ENCODE measurements at places on chromosomes 6 and 20.

- DNase-seq = no peak
These were observed 11.5 kb upstream of the MUC22 start for GRCh38 chr6:30998785-30999184.

GRCh38 chr20:7585126-7585679 is 355.1 kb downstream of the HAO1 start:
- no peak for DNase-seq

GRCh38 chr6:80547827-80548226 is 441.4 kb downstream of the BCKDHB start:
- DNase-seq = no peak

DNA sequence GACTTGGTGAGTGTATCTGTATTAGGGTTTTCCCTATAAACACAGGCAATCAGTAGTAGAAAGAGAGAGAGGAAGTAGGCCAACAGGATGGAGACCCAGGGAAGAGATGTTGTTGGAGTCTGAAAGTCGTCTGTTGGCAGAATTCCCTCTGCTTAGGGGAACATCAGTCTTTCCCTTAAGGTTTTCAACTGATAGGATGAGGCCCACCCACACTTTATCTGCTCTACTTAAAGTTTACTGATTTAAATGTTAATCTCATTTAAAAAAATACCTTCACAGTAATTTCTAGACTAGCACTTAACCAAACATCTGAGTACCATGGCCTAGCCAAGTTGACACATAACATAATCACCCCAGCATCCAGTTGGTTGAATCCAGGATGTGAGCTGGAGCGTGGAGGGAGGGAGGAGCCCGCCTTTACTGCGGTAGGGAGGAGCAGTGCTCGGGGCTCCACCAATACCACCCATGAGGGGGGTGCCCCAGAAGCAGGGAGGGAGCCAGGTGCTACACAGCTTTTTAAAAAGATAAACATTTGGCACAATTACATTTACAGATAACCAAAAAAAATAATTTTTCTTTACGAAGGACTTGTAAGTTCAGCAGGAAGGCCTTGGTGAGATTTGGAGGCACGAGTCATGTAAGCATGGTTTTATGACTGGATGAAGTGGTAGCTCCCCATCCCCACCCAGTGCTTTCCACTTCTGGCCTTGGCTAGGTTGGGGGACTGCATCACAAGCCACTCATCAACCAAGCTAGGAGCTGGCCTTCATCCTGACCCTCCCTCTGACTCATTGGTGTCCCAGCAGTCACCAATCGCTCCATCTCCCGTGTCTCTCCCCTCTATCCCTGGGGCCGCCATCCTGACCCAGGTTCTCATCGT is 18.4 kb upstream of the SNX9 start:
- DNase-seq = no peak

- DNase-seq = no peak
These were observed 314.5 kb downstream of the EYA4 start for GRCh38 chr6:133555685-133556084.

DNA sequence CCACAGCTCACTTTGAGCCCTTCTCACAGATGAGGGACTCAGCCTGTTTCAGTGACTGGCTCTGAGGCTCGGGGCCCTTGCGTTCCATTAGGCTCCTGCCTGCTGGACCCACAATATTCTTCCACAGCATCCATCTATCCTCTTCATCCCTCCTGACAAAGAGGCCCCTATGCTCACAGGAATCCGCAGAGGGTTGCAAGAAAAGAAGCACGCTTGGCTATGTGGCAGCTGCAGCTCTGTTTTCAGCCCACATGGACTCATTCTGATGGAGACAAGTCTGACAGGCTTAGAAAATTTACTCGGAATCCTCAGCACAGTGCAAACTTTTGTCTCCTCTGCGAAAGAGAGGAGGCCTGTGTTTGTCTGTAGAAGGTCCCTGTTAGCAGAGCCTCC is 207.5 kb downstream of the SYNDIG1 start:
- no peak for DNase-seq

GRCh38 chr6:32116674-32117073 is 7.5 kb upstream of the TNXB start:
- DNase-seq = peak; percentile 16

GRCh38 chr6:130070792-130071191 is 52.4 kb downstream of the L3MBTL3 start:
- no peak for DNase-seq

GRCh38 chr6:147244832-147245231 is 40.6 kb downstream of the STXBP5 start:
- no peak for DNase-seq

- DNase-seq = no peak
These were observed 65.8 kb downstream of the SYTL3 start for GRCh38 chr6:158715330-158716311.

DNA sequence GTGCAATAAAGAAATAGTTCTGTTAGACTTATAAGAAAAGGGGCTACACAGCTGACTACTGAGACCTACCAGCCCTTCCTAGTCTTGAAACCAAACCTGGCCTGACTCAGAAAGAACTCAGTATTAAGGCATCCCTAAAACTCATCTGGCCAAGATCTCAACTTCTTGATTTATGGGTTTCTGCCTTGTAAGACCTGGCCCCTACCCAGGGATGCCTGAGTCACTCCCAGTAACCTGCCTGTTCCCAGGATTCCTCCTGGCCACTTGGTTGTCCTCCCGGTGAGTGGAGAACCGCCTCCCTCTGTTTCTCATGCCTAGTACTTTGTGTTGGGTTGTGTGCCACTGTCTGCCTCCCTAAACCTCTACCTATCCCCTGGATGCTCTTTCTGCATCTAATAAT is 189.4 kb upstream of the PREP start:
- DNase-seq = no peak

GRCh38 chr6:8481727-8482126 is 46.4 kb upstream of the SLC35B3 start:
- DNase-seq = no peak

- no peak for DNase-seq
These were observed 436 bp downstream of the CAGE1 start for GRCh38 chr6:7389162-7389450.

DNA sequence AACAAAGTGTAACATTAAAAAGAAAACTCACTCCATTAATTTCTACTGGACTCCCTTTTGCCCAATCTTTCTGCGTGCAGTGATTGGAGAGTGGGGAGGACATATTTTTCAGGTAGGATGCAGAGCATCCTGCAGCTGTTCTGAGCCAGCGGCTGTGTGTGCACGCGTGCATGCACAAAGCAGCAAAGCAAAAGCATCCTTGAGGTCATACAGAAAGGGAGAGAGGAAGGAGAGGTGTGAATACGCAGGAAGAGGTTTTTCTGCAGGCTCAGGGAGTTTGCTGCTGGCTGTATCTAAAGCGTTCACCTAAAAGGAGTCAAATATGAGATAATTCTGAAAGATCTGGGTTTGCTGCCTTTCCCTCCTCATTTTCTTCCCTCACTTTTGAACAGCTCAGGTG is 108.4 kb downstream of the HUS1B start:
- no peak for DNase-seq

- DNase-seq = no peak
These were observed 24.3 kb downstream of the RBL1 start for GRCh38 chr20:37071481-37071911.

DNA sequence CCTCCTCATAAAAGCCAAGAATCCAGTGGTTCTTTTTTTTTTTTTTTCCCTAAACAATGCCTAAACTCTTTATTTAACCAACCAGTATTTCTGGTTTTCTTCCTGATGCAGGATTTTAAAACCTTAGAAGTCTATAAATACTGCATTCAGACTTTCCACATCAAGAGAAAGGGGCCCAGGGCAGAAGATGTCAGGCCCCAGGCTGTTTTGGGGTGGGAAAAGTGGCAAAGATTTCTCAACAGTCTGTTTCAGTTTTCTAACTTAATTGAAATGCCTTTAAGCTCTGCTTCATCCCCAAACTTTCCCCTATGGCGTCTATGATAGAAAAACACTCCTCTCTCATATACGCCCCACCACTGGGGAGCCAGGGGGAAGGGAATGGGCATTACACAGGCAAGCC is 33.1 kb downstream of the QRSL1 start:
- no peak for DNase-seq

DNA sequence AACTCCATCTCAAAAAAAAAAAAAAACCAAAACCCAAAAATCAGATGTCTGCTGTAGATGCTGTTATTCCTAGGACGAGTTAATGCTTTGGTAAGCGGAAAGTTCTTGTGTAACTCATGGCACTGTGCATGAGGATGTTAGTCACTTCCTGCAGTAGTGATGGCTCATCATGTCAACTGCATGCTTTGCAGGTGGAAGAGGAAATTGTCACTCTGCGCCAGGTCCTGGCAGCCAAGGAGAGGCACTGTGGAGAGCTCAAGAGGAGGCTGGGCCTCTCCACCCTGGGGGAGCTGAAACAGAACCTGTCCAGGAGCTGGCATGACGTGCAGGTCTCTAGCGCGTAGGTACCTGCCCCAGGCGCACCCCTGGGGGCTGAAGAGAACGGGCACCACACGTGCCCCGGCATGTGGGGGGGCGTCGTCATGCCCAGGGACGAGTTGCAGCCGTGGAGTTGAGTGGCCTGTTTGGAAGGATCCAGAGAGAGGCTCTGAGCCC is 8.5 kb downstream of the TPD52L2 start:
- DNase-seq = no peak

Measured in ovary (tissue), 10 donors.